Activated CD4-positive, alpha-beta memory T cell treated with anti-CD3 and anti-CD28 coated beads for 36 hours (primary cell): ENCODE measurements at places on chromosomes 16 and 17.

- DNase-seq = no peak
Observed at GRCh38 chr17:80372456-80372855, 42.5 kb upstream of the ENDOV start.

DNA sequence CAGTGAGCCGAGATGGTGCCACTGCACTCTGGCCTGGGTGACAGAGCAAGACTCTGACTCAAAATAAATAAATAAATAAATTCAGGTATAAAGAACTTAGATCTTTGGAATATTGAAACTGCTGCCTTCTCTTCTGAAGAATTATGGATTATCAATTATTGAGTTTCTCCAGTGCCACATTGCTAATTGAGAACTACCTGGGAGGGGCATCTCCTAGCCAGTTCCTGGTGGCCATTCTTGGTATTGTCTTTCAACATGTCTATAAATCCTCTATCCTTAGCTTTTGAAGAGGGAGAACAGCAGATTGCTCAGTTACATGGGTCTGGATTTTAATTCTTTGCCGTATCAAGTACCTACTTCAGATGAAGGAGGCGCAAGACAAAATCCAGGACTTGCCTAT is 29.2 kb downstream of the CALCOCO2 start:
- DNase-seq = no peak

DNA sequence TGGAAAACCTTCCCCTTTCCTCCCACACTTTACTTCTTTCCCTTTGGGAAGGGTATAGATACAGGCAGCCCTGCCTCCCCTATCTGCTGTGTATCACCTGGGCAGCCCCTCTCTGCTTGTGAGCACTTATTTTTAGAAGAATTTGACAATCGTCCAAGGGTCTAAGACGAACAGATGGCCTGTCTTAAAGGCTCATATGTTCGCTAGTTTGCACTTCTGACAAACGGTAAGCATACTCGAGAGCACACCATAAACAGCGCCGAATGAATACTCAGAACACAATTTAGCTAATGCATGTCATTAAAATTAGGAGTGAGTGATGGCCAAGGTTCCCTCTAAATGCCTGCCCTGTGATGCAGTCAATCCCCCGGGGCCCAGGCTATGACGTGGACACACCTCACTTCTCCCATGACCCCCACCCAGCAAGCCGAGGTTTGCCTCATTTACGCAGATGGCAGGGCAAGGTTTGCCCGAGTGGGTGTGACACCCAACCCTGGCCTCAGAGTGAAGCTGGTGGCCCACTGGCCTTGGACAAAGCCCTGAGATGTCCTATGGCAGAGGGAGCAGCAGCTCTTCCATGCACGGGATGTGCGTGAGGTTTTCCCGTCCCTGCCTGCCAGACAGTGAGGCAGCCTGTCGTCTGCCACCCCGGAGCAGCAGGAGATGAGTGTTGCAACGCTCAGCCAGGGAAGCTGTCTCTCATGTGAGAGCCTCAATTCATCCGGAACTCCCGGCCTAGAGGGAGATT is 125.2 kb downstream of the C16orf78 start:
- peak; percentile 7 for DNase-seq

- peak; percentile 9 for DNase-seq
Observed at GRCh38 chr16:9966569-9967157, 215.6 kb downstream of the GRIN2A start.

- DNase-seq = no peak
Observed at GRCh38 chr17:13885550-13885949, 183.8 kb upstream of the COX10 start.

- peak; percentile 55 for DNase-seq
Observed at GRCh38 chr17:73232587-73233373, 28.9 kb downstream of the CPSF4L start.

- DNase-seq = no peak
Observed at GRCh38 chr17:29661213-29661612, 38.5 kb upstream of the CORO6 start.

- no peak for DNase-seq
Observed at GRCh38 chr16:8851761-8852403, 16.9 kb downstream of the CARHSP1 start.

- DNase-seq = no peak
Observed at GRCh38 chr17:50043290-50044148, 12.4 kb upstream of the ITGA3 start.

- no peak for DNase-seq
Observed at GRCh38 chr16:7640334-7640733, 307.7 kb downstream of the RBFOX1 start.

GRCh38 chr16:66387817-66388332 is 21.4 kb downstream of the CDH5 start:
- DNase-seq = no peak

DNA sequence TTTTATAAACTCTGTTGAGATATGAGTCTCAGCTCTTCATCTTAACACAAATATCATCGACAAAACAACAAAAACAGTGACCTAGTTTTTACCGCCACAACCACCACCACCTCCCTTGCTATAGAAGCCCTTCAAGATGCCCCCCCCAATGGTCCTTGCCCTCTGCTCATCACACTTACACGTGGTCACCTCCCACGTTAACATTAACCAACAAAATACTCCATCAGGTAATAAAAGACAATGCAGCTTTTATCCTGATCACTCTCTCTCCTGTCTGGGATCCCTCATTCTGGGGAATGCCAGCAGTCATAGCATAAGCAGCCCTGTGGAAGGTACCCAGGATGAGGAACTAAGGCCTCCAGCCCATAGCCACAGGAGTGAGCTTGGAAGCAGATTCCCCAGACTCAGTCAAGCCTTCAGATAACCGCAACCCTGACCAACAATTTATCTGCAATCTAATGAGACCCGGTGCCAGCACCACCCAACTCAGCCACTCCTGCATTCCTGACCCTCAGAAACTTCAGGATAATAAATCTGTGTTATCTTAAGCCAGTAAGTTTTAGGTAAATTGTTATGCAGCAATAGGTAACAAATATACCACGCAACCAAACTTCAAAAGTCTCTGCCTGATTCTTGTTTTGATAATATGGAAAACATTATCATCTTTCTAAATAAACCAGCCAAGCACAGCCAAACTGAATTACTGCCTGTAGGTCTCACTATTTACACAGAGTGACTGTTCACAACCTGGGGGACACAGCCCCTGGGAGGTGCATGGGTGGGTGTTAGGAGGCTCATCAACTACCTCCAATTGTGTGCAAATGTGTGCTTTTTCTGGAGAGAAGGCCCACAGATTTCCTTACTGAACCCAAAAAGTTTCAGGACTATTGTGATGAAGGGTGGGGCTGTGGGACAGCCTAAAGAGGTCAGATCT is 6.1 kb downstream of the PECAM1 start:
- DNase-seq = no peak

DNA sequence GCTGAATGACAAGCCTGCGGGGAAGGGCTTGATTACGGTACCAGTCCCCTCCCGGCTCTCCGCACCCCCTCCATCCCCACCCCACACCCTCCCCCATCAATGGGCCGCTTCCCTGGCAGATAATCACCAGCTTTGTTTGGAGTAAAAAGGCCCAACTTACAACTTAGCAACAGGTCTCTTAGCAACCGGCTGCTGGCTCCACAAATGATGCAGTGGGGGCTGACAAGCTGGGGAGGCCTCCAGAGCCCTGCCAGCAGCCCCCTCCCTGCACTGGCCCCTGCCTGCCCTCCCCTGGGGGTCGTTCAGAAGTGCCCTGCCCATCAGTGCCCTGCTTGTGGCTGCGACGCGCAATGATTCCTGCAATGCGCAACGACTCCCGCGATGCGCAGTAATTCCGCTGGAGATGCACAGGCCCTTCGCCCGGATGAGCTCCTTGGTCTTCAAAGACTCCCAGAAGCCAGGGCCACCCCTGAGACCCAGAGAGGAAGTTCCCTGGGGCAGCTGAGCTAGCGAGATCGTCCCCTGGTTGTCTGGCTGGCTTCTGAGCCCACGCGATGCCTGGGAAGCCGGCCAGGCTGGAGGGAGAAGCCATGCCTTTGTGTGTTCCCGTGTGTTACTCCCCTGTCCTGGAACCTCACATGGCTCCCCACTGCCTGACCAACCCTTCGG is 23.3 kb downstream of the CPNE2 start:
- DNase-seq = no peak

GRCh38 chr16:2777903-2778629 is 986 bp upstream of the ELOB start:
- DNase-seq = peak; percentile 39

DNA sequence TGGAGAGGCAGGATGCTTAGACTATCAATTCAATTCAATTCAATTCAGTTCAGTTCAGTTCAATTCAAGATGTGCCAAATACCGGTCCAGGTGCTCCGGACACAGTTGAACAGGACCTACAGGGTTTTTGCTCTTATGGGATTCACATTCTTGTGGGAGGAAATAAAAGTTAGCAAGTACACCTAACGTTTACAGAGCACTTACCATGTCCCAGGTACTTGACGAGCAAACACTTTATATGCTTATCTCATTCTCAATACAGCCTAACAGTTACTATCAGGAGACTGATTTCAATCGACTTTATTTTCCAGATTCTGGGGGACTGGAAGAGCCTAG is 467 bp upstream of the GDE1 start:
- no peak for DNase-seq

DNA sequence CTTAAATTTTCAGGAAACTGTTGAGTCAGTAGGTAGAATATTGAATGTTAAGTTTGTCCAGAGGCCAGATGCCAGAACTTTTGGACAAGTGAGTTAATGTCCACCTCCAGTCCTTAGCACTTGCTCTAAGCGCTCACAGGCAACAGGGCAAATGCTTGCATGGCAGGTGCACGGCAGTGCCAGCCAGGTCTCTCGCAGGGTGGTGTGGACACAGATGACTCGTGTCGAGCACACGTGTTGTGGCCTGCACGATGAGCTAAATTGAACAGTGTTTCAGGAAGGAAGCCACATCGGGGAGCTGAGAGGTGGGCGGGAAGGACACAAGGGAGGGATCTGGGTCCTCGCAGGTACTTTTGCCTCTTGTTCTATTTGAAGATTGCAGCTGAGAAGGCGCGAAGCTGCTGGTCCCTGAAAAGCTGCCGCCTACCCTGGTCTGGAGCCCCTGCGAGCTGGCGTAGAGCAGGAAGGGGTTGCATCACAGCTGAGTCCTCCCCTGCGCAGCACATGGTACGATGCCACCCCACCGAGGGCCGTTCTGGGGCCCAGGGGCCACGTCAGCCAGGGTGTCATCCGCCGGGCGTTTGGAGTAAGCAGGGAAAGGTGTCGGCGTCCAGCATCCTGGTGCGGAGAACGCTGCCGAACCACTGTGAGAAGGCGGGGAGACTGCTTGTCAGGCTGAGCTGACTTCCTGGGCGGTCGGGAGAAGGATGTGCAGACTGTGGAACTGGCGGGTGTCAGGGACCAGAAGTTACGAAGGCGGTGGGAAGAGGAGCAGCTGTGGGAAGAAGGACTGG is 6.3 kb downstream of the RAB40C start:
- DNase-seq = no peak

DNA sequence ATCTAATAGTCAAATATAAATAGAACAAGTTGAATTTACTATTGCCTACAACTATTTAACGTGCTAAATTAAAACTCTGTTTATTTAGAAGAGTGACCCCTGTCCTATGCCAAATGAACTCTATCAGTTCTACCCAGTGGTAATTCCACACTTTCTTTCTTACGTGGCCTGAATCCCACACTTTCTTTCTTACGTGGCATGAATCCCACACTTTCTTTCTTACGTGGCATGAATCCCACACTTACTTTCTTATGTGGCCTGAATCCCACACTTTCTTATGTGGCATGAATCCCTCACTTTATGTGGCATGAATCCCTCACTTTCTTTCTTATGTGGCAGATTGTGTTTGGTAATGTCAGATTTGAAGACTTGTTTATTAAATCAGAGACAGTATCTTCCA is 6.2 kb downstream of the FOXK2 start:
- DNase-seq = no peak

GRCh38 chr16:87146676-87147075 is 170.5 kb downstream of the C16orf95 start:
- DNase-seq = no peak

DNA sequence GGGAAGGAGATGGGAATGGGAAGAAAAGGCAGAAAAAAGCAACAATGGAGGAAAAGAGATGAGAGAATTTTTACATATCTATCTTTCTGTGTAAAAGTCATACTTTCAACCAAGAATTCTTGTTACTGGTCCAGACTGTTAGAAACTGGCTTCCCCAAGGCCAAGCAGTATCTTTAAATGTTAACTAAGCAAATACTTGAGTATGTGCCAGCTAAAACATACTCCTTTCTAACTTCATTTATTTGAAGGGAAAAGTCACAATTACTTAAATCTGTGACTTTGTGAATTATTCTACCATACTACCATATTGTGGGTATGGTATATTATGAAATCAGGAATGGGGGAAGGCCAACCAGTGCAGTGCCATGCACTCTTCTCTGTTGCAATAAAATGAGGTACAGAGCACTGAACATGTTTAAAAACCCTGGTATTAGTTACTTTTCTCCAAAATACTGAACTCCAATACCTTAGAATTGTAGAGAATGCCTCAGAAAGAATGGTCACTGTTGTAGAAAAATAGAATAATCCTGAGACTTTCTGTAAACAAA is 92.3 kb upstream of the C17orf78 start:
- DNase-seq = no peak

GRCh38 chr17:44804302-44805089 is 25.6 kb downstream of the GJC1 start:
- DNase-seq = no peak

DNA sequence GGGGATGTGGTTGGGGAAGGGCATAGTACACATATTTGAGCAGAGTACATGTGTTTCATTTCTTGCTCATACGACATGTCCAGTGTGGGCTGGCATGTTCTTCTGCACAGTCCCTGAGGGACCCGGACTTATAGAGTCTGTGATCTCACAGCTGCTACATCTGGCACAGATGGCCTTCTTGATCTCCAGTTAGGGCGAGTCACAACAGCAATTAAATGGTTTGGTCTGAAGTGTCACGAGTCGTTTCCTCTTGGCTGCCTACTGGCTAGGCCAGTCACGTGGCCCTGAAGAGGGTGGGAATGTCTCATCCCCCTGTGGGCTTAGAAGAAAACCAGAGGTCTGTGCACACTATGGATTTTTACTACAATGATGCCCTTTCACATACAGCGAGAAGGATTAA is 443.6 kb downstream of the WWOX start:
- DNase-seq = no peak

- DNase-seq = peak; percentile 33
Observed at GRCh38 chr16:66881014-66881417, 701 bp downstream of the PDP2 start.

- peak; percentile 59 for DNase-seq
Observed at GRCh38 chr17:68326681-68327080, 35.4 kb downstream of the ARSG start.
